Left cardiac atrium (tissue), 4 donors: ENCODE measurements at places on chromosomes 7 and 10. TPM values are rescaled to one million over a fixed set of nuclear protein-coding genes. Genes with fewer than 3 reads are reported as not detected.

- no peak for DNase-seq
Observed at GRCh38 chr7:71442492-71443190, 310.7 kb downstream of the GALNT17 start.

- DNase-seq: no peak
Observed at GRCh38 chr10:9302140-9302746, 1247.8 kb downstream of the GATA3 start.

GRCh38 chr7:84162584-84162983 lies 32.0 kb downstream of the SEMA3A start:
- no peak for DNase-seq

GRCh38 chr7:72317341-72317740 lies 94.8 kb downstream of the CALN1 start:
- no peak for DNase-seq

Gene ADAM8
- total RNA-seq: 2.3 TPM

GRCh38 chr7:66167773-66168387 lies 37.3 kb upstream of the TPST1 start:
- DNase-seq: no peak

- no peak for DNase-seq
Observed at GRCh38 chr7:149855361-149856305, 17.5 kb downstream of the ZNF862 start.

Gene SLIT1
- total RNA-seq: 0.24 TPM

DNA sequence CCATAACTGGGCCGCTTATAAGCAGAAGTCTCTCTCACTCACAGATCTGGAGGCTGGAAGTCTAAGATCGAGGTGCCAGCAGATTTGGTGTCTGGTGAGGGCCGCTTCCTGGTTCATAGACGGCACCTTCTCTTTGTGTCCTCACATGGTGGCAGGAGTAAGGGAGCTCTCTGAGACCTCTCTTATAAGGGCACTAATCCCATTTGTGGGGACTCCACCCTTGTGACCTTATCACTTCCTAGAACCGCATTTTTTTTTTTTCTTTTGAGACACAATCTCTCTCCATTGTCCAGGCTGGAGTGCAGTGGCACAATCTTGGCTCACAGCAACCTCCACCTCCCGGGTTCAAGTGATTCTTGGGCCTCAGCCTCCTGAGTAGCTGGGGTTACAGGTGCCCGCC lies 8.1 kb downstream of the FBH1 start:
- DNase-seq: no peak

GRCh38 chr7:38016567-38016966 lies 96.1 kb downstream of the EPDR1 start:
- DNase-seq: no peak

Gene OR6B1
- total RNA-seq: not detected

Gene ZSCAN25
- 9.4 TPM for total RNA-seq

GRCh38 chr7:88664630-88665233 lies 94.8 kb upstream of the ZNF804B start:
- DNase-seq: no peak

GRCh38 chr7:125746510-125746909 lies 816.9 kb upstream of the POT1 start:
- DNase-seq: no peak

Gene DPP6
- 0.42 TPM for total RNA-seq

DNA sequence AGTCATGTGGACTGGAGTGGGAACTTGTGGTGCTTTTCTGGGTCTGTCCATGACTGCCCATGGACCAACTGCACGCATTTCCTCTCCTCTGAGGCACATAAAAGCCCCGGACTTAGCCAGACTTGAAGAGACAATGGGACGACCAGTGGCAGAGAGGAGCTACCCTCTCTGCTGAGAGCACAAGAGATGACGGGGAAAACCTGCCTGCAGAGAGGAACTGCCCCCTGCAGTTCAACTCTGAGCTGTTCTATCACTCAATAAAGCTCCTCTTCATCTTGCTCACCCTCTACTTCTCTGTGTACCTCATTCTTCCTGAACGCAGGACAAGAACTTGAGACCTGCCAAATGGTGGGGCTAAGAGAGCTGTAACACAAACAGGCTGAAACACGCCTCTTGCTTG lies 184.5 kb downstream of the ZNF438 start:
- DNase-seq: no peak

DNA sequence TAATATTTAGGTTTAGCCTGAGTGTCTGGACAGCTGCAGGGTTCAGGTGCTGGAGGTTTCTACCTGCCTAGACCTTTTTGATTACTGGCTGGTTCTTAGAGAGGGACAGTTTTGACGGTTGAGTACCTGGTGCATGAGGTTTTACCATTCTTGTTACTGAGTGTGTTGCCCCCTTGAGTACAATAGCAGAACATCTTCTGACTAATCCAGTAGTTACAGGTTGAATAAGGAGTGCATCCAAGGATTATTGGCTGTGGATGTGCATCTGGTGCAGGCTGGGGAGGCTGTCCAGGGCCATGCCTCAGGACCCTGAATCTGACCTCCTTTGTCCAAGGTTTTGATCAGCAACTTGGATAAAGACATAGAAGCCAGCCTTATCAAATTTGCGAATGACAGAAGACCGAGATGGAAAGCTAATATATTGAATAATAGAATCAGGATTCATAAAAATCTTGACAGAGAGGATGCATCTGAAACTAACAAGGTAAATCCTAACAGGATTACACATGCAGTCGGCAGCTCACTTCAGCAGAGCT lies 23.1 kb downstream of the PLPP4 start:
- DNase-seq: no peak

- no peak for DNase-seq
Observed at GRCh38 chr10:20298417-20298816, 482.2 kb downstream of the PLXDC2 start.

DNA sequence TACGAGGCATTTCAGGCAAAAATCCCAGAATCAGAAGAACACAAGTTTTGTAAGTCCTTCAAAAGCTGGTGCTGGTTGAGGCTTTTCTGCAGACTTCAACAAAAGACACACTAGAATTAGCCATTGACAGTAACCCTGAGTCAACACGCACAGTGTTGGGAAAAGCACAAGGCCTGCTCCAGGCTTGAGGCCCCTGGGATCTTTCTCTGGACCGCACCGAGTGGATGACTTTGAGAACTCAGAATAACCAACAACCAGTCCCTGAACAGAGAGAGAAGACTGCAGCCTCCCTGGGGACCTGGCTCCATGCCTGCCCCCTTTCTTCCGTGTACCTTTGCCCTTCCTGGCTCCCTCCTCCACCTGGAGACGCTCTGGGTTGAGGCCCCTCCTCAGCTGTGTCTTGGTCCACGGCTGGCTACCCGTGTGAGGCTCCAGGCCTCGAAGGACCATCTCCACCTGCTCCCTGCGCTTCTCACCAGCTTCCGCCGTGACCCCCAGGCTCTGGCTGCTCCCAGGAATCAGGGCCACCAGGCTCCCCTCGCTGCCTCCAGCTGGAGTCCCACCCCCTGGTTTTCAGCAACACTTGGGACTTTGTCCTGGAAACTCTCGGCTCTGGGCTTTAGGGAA lies 28.4 kb downstream of the DIP2C start:
- no peak for DNase-seq

Gene NSUN6
- 8.5 TPM for total RNA-seq

GRCh38 chr10:78588194-78588811 lies 480.5 kb upstream of the ZMIZ1 start:
- peak; percentile 53 for DNase-seq

Gene ZNF853
- total RNA-seq: 12.8 TPM

DNA sequence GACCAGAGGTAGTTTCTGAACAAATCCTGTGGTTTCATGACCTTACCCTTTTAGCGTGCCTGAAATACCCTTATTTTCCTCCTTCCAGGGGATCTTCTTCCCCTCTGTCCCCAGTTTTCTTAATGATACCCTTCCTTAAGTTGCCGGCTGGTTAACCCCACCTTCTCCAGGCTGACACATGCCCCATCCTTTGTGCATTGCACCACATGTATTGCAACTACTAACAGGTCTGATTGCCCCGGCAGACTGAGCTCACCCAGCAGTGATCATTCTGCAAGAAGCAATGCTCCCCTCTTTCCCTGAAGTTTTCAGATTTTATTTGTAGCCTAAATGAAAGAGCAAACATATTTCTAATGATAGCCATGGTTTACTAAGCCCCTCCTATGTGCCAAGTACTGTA lies 108.2 kb downstream of the HIP1 start:
- DNase-seq: no peak

GRCh38 chr7:31488562-31489203 lies 25.2 kb upstream of the ITPRID1 start:
- peak; percentile 26 for DNase-seq

Gene LRRC18
- not detected for total RNA-seq

- DNase-seq: no peak
Observed at GRCh38 chr7:154693661-154694060, 309.3 kb downstream of the PAXIP1 start.

Gene ANXA8
- total RNA-seq: 4.1 TPM

- no peak for DNase-seq
Observed at GRCh38 chr7:10646194-10646593, 327.5 kb upstream of the PHF14 start.

- no peak for DNase-seq
Observed at GRCh38 chr7:106735637-106736036, 74.7 kb upstream of the CCDC71L start.

Gene BTBD16
- total RNA-seq: not detected

DNA sequence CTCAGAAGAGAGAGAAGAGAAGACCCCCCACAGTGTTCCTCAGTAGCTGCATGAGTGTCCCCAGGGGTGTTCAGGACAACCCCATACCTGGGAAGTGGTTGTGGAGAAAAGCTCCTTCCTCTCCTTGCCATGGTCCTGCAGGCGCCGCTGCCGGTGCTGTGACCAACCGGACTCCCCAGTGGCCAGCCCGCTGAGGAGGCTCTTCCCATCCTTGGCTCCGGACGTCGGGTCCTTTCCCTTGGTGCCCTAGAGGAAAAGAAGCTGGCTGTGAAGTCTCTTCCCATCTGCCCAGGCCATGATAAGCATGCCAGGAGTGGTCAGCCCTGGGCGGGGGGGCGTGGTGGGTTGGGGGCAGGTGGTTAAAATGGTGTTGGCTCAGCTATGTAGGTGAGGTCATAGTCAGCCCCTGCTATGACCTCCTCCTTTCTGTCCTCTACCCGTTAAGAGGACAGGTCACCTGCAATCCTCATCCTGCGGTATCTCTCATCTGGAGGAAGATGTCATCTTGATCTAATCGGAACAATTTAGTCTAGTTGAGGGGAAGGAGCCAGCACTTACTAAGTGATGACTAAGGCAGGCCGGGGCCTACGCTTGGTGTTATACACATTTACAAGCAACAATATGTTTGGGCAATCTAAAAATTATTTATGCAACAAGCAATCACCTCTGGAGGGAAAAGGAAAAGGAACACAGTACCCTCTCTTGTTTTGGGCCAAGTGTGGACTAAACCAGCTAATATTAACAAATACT lies 13.2 kb downstream of the WDR91 start:
- no peak for DNase-seq

GRCh38 chr7:117283371-117283770 lies 39.5 kb downstream of the WNT2 start:
- no peak for DNase-seq

- no peak for DNase-seq
Observed at GRCh38 chr7:139830292-139830691, 1.2 kb downstream of the TBXAS1 start.

DNA sequence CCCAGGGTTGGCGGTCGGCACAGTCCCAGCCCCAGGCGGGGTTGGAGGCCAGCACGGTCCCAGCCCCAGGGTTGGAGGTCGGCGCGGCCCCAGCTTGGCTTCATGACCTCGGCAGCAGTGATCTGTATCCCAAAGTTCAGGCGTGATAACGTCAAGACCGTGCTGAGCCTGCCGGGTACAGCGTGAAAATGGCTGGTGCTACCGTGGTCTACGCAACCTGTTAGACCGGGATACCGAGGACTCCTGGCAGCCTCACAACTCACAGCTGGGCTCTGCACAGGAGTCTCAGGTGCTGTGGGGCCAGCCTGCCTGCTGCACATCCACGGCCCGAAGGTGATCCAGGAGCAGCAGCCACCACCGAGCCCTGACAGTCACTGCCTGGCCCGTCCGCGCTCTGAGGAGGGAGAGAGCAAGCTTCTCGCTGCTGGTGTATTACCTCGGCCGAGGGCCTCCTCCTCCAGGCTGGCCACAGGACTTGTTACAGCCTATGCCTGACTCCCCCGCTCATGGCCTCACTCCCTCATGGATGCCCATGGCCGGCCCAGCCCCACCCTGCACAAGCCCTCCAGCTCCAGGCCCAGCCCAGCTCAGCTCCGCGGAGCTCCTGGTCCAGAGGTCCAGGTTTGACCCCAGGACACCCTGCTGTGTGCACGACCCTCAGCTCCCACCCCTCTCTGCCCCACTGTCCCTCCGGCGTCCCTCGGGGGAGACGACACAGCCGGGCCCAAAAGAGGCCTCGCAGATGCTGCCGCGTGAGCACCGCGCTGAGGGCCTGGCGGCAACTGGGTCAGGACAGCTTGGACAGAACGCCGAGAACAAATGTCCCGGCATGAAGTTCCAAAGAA lies 156.0 kb downstream of the ELFN1 start:
- DNase-seq: no peak

Gene SEMA3E
- total RNA-seq: 0.21 TPM
